ENCODE measurements at places on chromosomes 2 and 18. TPM values are rescaled to one million over a fixed set of nuclear protein-coding genes. Genes with fewer than 3 reads are reported as not detected.

DNA sequence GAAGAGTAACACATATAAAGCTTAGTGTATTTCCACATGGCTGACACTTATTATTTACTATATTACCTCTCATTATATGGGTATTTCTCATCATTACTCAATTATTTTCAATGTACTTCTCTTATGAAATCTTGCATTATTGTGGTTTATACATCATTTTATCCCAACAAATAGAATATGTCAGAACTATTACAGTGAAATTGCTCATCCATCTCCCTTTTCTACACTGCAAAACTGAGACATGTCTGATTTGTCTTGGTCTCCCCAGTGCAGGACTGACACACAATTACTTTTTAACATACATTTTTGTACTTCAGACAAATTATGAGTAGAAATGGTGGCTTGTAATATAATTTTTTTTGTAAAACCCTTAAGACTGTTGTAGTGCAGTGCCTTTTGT is 600.9 kb downstream of the PLCL1 start:
- H3K4me3 ChIP-seq = no peak overlapping the region
- no peaks in the 10 kb centered on the region for H3K4me1 ChIP-seq

ATOH8 gene
- total RNA-seq = not detected

GRCh38 chr2:96869822-96870625 is at the start of gene SEMA4C:
Gene SEMA4C (minus strand): TSS chr2:96870080. CDS start chr2:96867886, 2,194 bp downstream.
- peak; percentile 60 for DNase-seq
- H3K27me3 ChIP-seq = peaks cover 6% of the 10 kb centered on the region
- H3K4me1 ChIP-seq = peaks cover 53% of the 10 kb centered on the region

GRCh38 chr2:28425464-28425835 is 32.8 kb downstream of the FOSL2 start:
- no peak overlapping the region for H3K27ac ChIP-seq
- H3K36me3 ChIP-seq = peaks cover 10% of the 10 kb centered on the region
- no peak for DNase-seq
- H3K4me1 ChIP-seq = peaks cover 43% of the 10 kb centered on the region

GRCh38 chr2:64918220-64918886 is 70.8 kb upstream of the SLC1A4 start:
- peaks cover 6% of the 10 kb centered on the region for H3K4me1 ChIP-seq
- H3K27me3 ChIP-seq = no peaks in the 10 kb centered on the region
- no peaks in the 10 kb centered on the region for H3K36me3 ChIP-seq
- H3K27ac ChIP-seq = peak overlapping the region; percentile 89
- no peak for DNase-seq
- H3K4me3 ChIP-seq = peak overlapping the region; percentile 82

SP5 gene
- 0.37 TPM for total RNA-seq

DNA sequence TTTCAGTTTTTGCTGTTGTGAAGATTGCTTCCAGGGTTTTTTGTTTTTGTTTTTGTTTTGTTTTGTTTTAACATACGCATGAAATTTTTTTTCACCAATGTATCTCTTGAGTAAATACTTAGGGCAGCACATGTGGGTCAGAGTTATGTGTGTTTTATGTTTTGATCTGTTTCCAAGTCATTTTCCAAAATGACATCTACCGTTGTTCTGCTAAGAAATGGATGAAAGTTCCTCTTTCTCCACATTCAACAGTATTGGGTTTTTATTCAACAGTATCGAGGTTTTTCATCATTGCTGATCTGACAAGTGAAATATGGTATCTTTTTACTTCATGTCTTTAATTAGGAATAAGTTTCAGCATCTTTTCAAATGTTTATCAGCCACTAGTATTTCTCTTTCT is 16.7 kb downstream of the RNF144A start:
- H3K4me1 ChIP-seq = peaks cover 63% of the 10 kb centered on the region
- H3K27me3 ChIP-seq = no peaks in the 10 kb centered on the region
- no peak overlapping the region for H3K4me3 ChIP-seq
- peaks cover 19% of the 10 kb centered on the region for H3K36me3 ChIP-seq
- H3K27ac ChIP-seq = no peak overlapping the region

DNA sequence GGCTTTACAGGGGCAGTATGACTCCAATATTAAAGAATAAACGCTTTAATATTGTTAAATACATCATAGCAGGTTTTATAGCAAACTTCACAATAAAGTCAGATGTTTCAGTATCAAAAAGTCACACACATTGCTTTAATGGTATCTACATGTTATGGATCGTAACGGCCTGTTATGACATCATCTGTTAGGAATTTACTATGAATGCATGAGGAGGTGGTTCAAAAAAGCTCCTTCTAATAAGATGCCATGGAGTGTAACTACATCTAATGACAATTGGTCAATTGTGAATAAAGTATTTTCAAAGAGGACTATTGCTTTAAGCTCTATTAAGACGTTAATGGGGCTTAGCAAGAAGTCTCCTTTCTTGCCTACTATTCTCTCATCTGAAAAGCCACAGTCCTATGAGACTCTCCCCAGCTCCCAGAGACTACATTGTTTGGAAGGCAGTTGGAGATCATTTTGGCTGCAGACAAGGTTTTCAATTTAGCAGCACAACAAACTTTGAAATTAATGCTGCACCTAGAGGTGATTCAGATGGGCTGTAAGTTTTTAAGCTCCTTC is 300.7 kb upstream of the MEIS1 start:
- no peak overlapping the region for H3K27ac ChIP-seq
- no peaks in the 10 kb centered on the region for H3K36me3 ChIP-seq
- H3K27me3 ChIP-seq = no peaks in the 10 kb centered on the region
- H3K4me1 ChIP-seq = no peaks in the 10 kb centered on the region
- no peak overlapping the region for H3K4me3 ChIP-seq
- DNase-seq = no peak

- H3K4me3 ChIP-seq = no peak overlapping the region
- no peaks in the 10 kb centered on the region for H3K36me3 ChIP-seq
- peaks cover 2% of the 10 kb centered on the region for H3K27me3 ChIP-seq
- H3K4me1 ChIP-seq = no peaks in the 10 kb centered on the region
- DNase-seq = no peak
- no peak overlapping the region for H3K27ac ChIP-seq
These were observed 70.2 kb downstream of the ADD2 start for GRCh38 chr2:70697603-70698383.

RTKN gene
- 2.5 TPM for total RNA-seq

- no peaks in the 10 kb centered on the region for H3K27me3 ChIP-seq
- H3K4me3 ChIP-seq = no peak overlapping the region
- H3K4me1 ChIP-seq = peaks cover 9% of the 10 kb centered on the region
- no peak for DNase-seq
- no peak overlapping the region for H3K27ac ChIP-seq
- peaks cover 28% of the 10 kb centered on the region for H3K36me3 ChIP-seq
These were observed 29.0 kb downstream of the PSME4 start for GRCh38 chr2:53941749-53942148.

DNA sequence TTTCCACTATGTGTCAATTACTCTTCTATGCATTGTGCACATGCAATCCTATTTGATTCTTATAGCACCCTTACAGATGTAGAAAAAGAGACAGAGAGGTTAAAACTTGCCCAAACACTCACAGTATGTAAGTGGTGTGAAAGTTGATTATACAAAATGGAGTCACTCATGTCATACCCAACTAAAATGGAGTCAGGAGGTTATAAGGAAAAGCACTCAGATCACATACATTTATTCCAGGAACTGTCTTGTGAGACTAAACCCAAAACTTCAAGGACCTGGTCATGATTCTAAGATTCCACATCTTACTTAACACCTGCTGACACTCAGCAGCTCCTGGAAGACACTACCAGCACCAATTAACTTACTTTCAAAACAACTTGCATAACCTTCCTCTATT is 802.6 kb downstream of the MBD2 start:
- no peaks in the 10 kb centered on the region for H3K4me1 ChIP-seq
- H3K4me3 ChIP-seq = no peak overlapping the region
- no peak for DNase-seq
- no peaks in the 10 kb centered on the region for H3K36me3 ChIP-seq

DNA sequence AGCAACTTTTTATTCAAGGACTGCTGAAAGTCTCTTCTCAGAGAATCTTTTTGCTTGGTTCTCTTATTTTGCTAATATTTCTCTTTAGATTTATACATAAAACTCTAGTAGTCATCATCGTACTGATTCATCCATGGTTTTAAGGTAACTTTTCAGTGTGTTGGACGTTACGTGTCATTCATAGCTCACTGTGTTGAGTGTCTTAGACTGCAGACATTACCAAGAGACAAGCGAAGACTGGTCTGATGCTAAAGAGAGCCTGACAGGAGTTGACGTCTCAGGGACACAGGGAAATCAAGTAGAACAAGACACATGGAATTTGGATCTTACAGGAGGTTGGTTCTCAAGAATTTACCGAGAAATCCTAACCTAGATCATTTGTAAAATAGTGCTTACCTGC is 25.5 kb downstream of the RBM44 start:
- H3K4me1 ChIP-seq = peaks cover 2% of the 10 kb centered on the region
- no peak overlapping the region for H3K27ac ChIP-seq
- H3K27me3 ChIP-seq = no peaks in the 10 kb centered on the region
- no peaks in the 10 kb centered on the region for H3K36me3 ChIP-seq
- no peak for DNase-seq
- H3K4me3 ChIP-seq = no peak overlapping the region

GRCh38 chr2:8437228-8437948 is 244.5 kb upstream of the ID2 start:
- peaks cover 18% of the 10 kb centered on the region for H3K4me1 ChIP-seq
- H3K36me3 ChIP-seq = no peaks in the 10 kb centered on the region
- no peaks in the 10 kb centered on the region for H3K27me3 ChIP-seq
- DNase-seq = no peak

DNA sequence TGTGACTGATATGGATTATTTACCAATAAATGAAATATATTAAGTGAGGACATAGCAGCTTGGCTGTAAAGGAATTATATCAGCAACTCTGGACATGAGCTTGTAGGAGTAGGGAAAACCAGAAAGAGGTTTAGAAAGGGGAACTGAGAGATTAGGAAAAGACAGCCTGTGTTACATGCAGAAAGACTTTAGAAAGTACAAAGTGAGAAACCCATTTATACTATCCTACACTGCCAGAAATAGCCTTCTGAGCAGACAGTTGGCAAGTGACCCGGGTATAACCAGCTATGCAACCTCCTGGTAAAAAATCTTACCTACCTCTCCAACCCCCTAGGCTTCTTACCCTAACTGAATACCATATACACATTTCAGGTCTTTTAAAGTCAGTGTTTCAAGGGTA is 134.1 kb downstream of the ANKRD44 start:
- peaks cover 56% of the 10 kb centered on the region for H3K4me1 ChIP-seq
- H3K27ac ChIP-seq = no peak overlapping the region
- H3K27me3 ChIP-seq = no peaks in the 10 kb centered on the region
- H3K36me3 ChIP-seq = peaks cover 27% of the 10 kb centered on the region
- DNase-seq = no peak
- no peak overlapping the region for H3K4me3 ChIP-seq

OBSL1 gene
- total RNA-seq = 1.9 TPM

GRCh38 chr2:136114382-136114781 is 3.6 kb downstream of the CXCR4 start:
- H3K4me1 ChIP-seq = peaks cover 35% of the 10 kb centered on the region
- peak overlapping the region; percentile 22 for H3K4me3 ChIP-seq
- H3K27me3 ChIP-seq = no peaks in the 10 kb centered on the region
- no peak overlapping the region for H3K27ac ChIP-seq
- no peak for DNase-seq

DNA sequence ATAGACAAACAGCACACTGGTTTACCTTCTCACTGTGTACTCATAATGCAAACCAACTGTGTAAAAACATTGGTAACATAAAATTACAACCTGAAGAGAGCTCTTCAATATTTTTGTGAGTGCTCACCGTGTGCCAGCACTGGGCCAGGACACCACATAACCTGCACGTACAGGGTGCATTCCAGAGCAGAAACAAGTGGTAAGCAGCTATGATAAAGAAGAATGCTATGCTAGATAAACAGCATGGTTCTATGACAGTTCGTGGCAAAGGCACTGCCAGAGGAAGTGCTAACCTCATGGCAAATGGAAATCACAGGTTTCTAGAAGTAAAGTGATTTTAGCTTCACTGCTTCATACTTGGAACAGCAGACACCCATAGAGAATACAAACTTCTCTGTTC is 343.5 kb downstream of the MTX2 start:
- H3K27me3 ChIP-seq = peaks cover 25% of the 10 kb centered on the region
- no peak overlapping the region for H3K27ac ChIP-seq

DNA sequence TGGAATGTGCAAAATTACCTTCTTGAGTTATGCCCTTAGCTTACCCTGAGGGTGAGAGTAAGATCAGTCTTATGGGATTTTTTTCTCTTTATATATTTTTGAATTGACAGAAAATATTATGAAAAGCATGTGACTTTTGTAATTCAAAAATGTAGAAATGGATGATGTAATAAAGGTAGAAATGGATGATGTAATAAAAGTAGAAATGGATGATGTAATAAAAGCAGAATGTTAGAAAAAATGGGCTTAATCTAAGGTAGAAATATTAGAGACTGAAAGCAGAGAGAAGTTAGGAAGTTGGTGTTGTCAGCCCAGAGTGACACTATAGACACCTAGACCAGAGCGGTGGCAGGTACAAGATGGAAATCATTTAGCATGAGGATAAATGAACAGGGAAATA is 107.1 kb upstream of the THSD7B start:
- no peak for DNase-seq
- no peak overlapping the region for H3K4me3 ChIP-seq
- no peaks in the 10 kb centered on the region for H3K4me1 ChIP-seq
- H3K27ac ChIP-seq = no peak overlapping the region

DNA sequence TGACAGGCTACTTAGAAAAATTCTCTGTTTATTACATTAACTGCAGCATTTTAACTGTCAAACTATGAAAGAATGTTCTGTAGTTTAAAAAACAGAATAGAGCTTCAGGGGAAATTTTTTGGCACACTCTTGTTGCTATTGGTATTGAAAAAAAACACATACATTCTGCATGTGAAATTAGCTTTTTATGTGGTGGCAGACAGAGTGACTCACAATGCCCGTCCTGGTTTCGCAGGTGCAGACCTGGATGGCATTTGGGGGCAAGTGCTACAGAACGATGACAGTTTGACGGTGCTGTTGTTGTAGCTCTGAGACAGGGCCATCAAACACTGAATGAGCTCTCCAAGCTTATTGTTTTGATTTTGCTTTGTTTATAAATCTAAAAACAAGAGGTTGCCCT is 105.0 kb upstream of the MAP3K20 start:
- H3K27me3 ChIP-seq = no peaks in the 10 kb centered on the region
- peaks cover 32% of the 10 kb centered on the region for H3K4me1 ChIP-seq

AMER3 gene
- not detected for total RNA-seq

- no peak for DNase-seq
- H3K4me1 ChIP-seq = peaks cover 23% of the 10 kb centered on the region
- no peaks in the 10 kb centered on the region for H3K27me3 ChIP-seq
- no peaks in the 10 kb centered on the region for H3K36me3 ChIP-seq
These were observed 7.7 kb upstream of the CDC42EP3 start for GRCh38 chr2:37679072-37679695.

GRCh38 chr2:40470822-40471813 is 19.2 kb upstream of the SLC8A1 start:
- H3K27me3 ChIP-seq = no peaks in the 10 kb centered on the region
- no peaks in the 10 kb centered on the region for H3K4me1 ChIP-seq
- DNase-seq = no peak
- H3K4me3 ChIP-seq = no peak overlapping the region
- no peaks in the 10 kb centered on the region for H3K36me3 ChIP-seq

GRCh38 chr2:112462178-112462577 is 19.8 kb upstream of the TTL start:
- no peak overlapping the region for H3K4me3 ChIP-seq
- H3K36me3 ChIP-seq = no peaks in the 10 kb centered on the region
- peaks cover 7% of the 10 kb centered on the region for H3K27me3 ChIP-seq

GRCh38 chr2:85529809-85530208 is 9.2 kb upstream of the MAT2A start:
- H3K4me1 ChIP-seq = no peaks in the 10 kb centered on the region
- DNase-seq = no peak
- H3K27ac ChIP-seq = no peak overlapping the region
- H3K27me3 ChIP-seq = peaks cover 12% of the 10 kb centered on the region
- no peak overlapping the region for H3K4me3 ChIP-seq

NUP35 gene
- total RNA-seq = 36.0 TPM

Measured in activated CD4-positive, alpha-beta T cell treated with anti-CD3 and anti-CD28 coated beads for 36 hours (primary cell).